ENCODE measurements at places on chromosomes 5 and 9.

- DNase-seq: no peak
Measured at GRCh38 chr5:157541447-157542118, 34.0 kb downstream of the ADAM19 start.

DNA sequence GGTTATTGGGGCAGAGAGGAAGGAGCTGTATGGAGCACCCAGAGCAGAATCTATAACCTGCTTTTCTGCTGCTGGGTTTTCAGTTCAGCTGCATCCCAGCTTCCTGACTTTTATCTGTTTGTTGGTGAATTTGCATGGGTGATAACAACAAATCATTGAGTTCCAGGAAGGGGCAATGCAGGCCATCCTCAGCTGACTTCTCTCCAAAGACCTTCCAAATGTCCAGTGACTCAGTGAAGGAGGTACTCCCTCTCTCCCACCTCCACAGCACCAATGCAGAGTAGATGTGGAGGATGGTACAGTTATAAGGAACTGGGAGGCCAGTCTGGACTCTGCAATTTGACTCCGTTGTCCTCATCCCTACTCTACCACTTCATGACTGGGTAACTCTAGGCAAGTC is 1.6 kb upstream of the TXN start:
- DNase-seq: no peak

- no peak for DNase-seq
Measured at GRCh38 chr5:171425596-171426244, 6.3 kb downstream of the FGF18 start.

- no peak for DNase-seq
Measured at GRCh38 chr5:8399471-8399870, 530.5 kb downstream of the MTRR start.

GRCh38 chr9:1759771-1760300 is 255.3 kb upstream of the SMARCA2 start:
- DNase-seq: no peak

DNA sequence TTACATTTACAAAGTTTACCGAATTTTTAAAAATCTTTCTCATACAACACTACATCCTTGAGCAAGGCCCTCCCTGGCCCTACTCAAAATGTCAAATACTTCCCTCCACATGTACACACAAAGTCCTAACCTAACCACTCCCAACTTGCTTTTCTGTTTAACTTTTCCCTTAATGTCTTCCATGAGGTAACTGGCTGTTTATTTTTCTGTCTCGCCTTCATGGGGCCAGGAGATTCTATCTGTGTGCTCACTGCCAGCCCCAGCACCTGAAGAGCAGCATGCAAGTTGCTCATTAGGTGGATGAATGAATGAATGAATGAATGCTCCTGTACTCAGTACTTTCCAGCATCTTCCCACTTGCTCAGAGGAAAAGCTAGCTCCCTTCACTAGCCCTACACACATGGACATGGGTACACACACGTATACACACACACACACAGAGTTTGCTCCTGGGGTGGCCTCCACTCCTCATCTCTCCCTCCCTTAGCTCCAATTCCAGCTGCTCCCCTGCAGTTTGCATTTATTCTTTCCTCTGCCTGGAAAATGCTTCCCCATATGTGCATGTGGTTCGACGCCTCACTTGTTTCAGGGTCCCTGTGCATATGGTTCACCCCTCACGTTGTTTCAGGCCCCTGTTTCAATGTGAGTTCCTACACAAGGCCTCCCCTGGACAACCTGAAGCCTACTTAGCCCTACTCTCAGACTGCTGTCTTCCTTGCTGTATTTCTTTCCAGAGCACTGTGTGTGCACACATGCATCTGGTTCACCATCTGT is 165.2 kb downstream of the ROR2 start:
- no peak for DNase-seq

Data from neural crest cell (in vitro differentiated cells).